ENCODE measurements at places on chromosomes 1 and 21.

DNA sequence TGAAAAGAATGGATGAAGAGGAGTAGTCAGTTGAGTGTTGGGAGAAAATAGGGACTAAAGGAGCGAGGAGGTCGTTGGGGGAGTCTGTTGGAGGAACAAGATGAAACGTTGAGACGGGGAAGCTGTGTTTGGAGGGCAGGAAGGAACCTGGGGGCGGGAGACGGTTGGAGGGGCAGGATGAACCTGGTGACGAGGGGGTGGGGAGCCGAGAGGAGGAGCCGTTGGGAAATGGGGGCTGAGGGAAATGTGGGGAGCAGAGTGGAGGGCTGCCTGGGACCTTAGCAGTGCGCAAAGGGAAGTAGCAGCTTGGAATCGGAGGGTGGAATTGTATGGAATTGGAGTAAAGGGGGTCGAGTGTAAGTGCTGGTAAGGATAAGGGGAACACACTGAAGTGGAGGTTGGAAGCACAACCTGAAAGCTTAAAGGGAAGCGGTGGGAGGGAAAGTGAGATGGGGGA, 630 bp downstream of the MTF2 start:
- peak; percentile 23 for DNase-seq

DNA sequence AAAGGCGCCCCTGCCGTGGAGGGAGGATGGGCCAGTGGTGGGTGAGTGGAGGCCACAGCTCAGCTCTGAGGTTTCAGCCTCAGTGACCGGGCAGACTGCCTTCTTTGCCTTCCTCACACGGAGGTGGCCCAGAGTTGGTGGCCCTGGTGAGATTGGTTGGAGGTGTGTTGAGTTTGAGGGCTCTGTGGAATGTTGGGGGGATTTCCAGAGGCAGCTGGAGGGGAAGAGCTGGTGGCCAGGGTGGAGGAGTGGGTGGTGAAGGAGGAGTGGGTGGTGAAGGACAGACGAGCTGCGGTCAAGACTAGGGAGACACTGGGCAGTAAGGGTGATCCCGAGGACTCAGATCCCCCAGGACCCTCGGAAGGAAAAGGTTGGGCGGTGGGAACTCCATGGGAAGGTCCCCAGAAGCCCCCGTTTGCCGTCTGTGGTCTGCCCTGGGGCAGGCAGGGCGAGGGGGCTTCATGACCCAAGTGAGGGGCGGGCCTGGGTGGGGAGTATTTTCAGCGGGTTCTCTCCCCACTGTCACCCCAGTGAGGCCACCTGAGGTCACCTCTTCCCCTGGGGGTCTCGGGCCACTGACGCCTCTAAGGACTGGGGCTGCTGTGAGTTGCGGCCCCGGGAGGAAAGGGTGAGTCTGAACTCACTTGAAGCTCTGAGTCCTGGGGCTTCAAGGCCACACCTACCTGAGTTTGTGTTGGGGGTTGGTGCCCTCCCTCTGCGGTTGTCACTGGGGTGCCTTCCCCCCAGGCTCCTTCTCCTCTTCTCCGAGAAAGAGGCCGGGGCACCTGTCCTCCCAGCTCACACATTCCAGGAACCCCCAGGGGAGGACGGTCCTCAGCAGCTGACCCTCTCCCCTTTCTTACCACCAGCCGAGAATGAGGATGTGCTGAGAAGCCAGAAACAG, 22.7 kb upstream of the PIK3CD start:
- DNase-seq = no peak

DNA sequence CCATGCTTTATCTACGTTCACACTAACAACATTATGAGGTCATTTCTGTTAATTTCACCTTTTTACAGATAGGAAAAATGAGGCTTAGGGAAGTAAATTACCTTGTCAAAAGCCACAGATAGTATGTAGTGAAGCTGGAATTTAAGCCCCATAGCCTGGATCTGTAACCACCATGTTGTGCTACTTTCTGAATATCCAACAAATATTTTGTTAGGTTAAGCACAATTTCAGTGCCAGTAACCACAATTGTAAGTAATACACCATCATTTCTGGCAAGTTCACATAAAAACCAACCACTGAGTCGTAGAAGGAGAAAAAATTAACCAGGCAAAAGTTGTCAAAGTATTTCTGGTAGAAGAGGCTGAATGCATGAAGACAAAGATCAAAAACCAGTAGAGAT, 593.1 kb upstream of the CAMK1G start:
- no peak for DNase-seq

DNA sequence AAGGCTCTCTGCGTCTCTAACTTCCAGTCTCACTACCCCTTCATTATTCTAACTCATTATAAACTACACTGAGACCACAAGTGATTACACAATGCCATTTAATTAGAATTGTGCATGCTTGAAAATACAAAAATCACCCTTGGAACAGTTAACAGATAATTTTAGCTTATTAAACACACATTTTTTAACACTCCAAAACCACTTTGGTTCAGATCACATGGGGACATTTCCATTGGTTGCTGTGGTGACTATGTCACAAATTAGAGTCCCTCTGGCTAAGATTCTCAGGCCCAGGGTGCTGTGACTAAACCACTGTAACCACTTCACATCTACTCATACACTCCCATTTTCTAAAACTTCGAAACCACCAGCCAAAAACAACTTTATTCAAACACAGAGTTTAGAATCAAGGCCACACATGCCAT, 43.0 kb downstream of the JAK1 start:
- peak; percentile 42 for DNase-seq

GRCh38 chr1:117826540-117827078, 102.8 kb downstream of the GDAP2 start:
- peak; percentile 94 for DNase-seq

GRCh38 chr1:119115311-119115710, 25.1 kb downstream of the WARS2 start:
- no peak for DNase-seq

- DNase-seq = no peak
These were observed 60.4 kb downstream of the KCNN3 start for GRCh38 chr1:154809436-154810413.

- DNase-seq = peak; percentile 18
These were observed 102.0 kb downstream of the FMN2 start for GRCh38 chr1:240193679-240194078.

- peak; percentile 97 for DNase-seq
These were observed 84.1 kb downstream of the GPR88 start for GRCh38 chr1:100622037-100622436.

- no peak for DNase-seq
These were observed 18.8 kb downstream of the PLEKHM2 start for GRCh38 chr1:15702722-15703550.

DNA sequence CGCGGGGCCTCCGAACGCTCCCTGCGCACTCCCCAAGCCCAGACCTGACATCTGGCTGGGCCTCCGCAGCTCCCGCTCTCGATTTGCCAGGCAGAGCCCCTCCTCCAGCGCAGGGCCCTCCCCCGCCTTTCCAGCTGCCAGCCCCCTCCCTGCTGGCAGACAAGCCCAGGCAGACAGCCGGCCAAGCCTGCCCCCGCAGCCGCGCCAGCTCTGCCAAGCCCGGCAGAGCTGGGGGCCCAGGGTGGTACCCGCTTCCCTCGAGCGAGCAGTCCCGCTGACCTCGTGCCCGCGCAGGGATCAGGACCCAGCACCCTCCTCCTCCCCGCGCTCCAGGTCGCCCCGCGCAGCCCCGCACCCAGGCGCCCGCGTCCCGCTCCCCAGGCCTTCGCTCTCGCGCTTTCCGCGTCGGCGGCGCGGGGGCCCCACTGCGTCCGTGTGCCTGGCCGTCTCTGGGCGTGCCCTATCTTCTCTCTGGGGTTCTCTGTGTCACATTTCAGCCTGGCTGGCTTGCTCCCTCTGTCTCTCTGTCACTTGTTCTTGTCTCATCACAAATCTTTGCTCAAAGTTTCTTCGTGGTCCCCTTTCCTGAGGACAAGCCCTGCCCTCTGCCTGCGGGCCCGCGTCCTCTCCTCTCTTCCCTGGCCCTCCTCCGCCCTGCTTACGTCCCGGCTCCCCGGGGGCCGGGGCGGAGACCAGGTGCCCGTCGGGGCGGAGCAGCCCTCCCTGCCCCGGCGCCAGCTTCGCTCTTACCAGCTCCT, 580 bp downstream of the INKA2 start:
- peak; percentile 56 for DNase-seq

DNA sequence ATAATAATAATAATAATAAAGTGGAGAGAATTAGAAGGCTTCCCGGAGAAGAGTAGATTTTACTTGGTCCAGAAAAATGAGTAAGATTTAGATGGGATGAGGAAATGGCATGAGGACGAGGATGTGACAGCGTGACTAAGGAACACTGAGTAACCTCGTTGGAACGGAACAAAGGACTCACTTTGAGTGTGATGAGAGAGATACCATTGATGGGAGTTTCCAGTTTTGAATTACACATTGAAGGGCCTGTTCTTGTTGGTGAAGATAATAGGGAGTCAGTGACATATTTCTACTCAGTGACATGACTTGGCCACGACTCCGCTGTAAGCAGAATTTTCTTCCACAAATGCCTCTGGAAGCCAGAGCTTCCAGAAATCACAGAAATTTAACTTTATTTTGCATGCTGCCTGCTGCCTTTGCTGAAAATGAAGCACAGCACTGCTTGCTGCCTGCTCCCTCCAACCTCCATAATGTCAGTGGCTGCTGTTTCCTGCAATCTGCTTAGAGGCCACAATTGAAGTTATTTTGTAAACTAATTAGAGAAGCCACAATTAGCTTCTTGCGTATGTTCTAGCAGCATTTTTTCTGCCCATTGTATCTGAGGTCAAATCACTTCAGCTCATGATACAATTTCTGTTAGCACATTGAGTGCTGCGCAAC, 33.7 kb upstream of the FBXO28 start:
- peak; percentile 66 for DNase-seq

DNA sequence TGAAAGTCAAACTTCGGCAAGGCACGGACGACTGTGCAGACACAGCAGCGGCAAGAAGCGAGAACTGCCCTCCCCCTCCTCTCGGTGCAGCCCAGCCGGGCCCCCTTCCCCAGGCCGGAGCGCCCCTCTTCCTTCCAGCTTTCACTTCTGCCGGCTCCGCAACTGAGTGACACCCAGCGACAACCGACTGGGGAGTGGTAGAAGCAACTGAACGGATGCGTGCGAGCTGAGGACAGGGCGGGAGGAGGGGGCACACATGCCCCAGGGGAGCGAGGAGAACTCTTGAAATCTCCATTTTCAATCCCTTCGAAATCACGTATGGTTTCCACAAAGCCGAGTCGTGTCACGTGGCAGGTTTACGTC, 146.6 kb downstream of the PGBD5 start:
- DNase-seq = no peak

DNA sequence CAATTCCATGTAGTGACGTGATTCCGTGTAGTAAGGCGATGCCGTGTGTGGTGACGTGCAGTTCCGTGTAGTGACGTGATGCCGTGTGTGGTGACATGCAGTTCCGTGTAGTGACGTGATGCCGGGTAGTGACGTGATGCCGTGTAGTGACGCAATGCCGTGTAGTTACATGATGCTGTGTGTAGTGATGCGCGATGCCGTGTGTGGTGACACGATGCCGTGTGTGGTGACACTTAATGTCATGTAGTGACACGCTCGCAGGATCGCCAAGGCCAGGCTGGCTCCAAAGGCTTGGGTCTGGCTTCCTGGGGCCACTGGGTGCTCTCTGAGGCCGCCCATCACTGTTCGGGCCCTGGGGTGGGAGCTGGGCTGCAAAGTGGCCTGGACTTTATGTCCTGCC, 14.2 kb downstream of the COL18A1 start:
- no peak for DNase-seq

DNA sequence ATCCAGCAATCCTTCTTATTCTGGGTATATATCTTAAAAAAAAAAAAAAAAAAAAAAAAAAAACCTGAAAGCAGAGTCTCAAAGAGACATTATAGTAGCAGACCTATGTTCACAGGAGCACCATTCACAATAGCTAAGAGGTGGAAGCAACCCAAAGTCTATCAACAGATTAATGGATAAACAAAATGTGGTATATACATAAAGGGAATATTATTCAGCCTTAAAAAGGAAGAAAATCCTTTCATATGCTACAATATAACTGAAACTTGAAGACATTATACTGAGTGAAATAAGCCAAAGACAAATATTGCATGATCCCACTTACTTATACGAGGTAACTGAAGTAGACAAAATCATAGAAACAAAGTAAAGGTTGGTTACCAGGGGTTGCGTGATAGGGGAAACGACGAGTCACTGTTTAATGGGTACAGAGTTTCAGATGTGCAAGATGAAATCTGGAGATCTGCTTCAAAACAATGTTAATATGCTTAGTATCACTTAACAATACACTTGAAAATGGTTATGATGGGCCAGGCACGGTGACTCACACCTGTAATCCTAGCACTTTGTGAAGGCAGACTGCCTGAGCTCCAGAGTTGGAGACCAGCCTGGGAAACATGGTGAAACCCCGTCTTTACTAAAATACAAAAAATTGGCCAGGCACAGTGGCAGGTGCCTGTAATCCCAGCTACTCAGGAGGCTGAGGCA, 29.5 kb downstream of the PIK3R3 start:
- peak; percentile 7 for DNase-seq

- no peak for DNase-seq
These were observed 77.6 kb downstream of the RGL1 start for GRCh38 chr1:183882335-183883167.

GRCh38 chr21:43845386-43845785, 19.6 kb upstream of the AGPAT3 start:
- DNase-seq = no peak

DNA sequence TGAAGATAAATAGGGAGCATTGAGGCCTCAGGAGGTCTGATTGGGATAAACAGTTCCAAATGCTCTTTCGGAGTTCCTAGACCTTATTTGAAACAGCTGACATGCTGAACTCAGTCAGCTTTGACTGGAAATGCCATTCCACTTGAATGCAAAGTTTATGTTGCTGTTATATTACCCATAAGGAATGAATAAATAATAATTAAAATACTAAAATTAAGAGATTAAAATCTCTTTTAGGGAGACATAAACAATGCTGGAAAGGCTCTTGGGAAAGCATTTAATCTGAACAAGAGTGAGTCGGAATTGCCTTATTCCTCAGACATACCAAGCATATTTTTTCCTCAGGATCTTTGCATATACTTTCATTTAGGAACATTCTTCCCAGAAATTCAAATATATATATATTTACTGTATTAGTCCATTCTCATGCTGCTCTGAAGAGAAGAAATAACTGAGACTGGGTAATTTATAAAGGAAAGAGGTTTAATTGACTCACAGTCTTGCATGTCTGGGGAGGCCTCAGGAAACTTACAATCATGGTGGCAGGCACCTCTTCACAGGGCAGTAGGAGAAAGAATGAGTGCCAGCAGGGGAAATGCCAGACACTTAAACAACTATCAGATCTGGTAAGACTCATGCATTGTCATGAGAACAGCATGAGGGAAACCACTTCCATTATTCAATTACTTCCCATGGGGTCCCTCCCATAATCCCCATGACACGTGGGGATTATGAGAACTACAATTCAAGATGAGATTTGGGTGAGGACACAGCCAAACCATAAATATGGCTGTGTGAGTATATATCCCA, 318.2 kb upstream of the PLXNA2 start:
- DNase-seq = peak; percentile 66

DNA sequence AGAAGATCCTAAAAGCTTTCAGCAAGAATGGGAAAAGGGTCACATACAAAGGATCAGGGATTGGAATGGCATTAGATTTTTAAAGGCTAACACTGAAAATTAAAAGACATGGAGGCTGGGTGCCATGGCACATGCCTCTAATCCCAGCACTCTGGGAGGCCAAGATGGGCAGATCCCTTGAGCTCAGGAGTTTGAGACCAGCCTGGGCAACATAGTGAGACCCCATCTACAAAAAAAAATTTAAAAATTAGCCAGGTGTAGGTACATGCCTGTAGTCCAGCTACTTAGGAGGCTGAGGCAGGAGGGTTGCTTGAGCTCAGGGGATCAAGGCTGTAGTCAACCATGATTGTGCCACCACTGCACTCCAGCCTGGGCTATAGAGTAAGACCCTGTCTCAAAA, 12.4 kb downstream of the LURAP1 start:
- no peak for DNase-seq

- no peak for DNase-seq
These were observed 23.4 kb downstream of the MAPKAPK2 start for GRCh38 chr1:206708058-206708457.
